ENCODE measurements at places on chromosomes 16 and 17.

DNA sequence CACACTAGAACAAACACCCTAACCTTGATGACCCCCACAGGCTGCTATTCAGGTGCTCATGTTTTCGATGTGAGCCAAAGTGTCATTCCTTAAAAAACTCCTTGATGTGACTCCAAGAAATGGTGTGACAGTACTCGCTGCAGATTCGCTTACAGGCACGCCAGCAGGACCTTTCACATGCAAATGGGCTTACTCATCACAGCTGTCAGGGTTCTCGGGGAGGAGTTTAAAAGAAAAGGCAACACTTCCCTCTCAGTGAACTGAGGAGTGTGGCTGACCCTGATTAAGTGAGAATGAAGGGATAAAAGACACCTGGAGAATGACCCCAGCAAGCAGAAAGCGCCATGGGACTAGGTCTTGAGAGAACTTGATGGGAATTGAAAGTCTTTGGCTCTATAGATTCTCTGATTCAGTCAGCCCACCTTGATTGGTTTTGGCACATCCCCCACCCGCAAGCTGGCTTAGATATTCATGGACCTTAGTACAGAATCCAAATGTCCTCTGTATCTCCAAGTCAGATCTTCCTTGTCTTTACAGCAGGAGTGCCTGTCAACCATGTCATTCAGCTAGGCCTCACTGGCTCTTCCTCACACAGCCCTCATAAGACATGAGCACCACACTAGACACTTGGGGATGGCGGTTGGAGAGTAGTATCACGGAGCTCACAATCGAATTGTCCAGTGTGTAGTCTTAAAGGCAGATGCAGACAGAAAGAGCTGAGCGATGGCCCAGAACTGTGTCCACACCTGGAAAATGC lies 82.6 kb downstream of the HIC1 start:
- no peak for DNase-seq

- no peak for DNase-seq
Observed at GRCh38 chr17:74104921-74105320, 98.6 kb upstream of the RPL38 start.

GRCh38 chr17:4764595-4764994 lies 7.1 kb upstream of the TM4SF5 start:
- no peak for DNase-seq

- no peak for DNase-seq
Observed at GRCh38 chr17:33227911-33228310, 65.2 kb downstream of the ASIC2 start.

- no peak for DNase-seq
Observed at GRCh38 chr17:80799538-80800480, 191.8 kb upstream of the CHMP6 start.

DNA sequence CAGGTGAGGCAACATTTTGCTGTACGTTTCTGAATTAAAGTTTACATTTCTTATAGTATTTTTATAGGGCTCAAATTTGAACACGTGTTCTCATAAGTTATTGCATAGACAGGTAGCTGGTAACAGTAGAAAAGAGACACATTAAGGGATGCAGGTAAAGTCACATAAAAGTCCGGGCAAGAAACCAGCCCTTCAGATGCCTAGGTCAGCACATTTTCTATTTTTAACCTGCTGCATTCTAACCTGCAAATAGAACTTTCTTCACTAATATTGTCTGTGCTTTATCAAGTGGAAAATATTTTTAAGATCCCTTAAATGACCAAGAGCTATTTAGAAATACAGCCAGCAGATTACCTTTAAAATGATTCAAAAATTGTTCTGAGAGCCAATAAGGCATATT lies 307.4 kb upstream of the AXIN2 start:
- DNase-seq = no peak

Data from activated T-helper 1 cell treated with Interleukin-2 at 50 U/mL for 16 hours (primary cell).